Lower lobe of right lung (tissue), 2 donors: ENCODE measurements at places on chromosomes 4 and X.

DNA sequence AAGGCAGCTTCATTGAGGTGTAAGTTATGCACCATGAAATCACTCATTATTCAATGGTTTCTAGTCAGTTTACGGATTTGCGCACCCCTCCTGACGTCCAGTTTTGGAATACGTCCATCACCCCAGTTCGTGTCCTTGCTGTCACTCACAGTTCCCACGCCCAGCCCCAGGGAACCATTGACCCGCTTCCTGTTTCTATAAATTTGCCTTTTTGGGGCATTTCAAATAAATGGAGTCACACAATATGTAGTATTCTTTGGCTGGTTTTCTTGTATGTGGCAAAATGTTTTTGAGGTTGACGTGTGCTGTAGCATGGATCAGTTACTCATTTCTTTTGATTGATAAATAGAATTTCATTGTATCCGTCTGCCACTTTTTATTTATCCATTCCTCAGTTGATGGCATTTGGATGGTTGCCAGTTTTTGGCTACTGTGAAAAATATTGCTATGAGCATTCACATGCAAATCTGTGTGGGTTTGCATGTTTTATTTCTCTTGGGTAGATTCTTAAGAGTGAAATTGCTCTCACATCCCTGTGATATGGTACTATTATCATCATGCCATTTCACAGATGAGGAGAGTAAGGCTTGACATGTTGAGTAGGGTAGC lies 18.4 kb upstream of the SORCS2 start:
- no peak for DNase-seq

DNA sequence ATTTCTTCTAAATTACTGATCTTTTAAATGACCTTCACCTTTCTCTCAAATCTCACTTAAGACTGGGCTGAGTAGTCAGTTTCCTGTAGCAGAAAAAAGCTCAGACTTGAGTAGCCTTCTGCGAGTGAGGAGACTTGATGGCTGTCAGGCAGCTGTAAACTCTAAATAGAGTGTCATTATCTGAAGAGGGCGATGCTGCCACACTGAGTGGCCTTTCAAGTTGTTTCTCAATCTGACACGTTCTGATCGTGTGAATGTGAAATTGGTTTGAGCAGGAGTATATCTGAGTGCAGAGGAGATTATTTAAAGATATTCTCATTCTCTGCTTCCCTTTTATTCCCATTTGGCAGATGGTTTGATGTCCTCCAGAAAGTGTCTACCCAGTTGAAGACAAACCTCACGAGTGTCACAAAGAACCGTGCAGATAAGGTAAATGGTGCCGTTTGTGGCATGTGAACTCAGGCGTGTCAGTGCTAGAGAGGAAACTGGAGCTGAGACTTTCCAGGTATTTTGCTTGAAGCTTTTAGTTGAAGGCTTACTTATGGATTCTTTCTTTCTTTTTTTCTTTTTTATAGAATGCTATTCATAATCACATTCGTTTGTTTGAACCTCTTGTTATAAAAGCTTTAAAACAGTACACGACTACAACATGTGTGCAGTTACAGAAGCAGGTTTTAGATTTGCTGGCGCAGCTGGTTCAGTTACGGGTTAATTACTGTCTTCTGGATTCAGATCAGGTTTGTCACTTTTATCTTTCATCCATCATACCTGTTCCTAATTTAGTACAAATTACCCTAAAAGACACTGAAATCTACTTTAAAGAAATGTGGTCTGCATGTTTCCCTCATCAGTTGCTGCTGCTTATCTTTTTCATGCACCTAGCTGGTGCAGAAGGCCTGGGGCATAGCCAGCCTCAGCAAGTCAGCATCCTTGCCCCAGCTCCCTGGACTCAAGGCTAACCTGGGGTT lies 74.3 kb upstream of the MSANTD1 start:
- DNase-seq = no peak

DNA sequence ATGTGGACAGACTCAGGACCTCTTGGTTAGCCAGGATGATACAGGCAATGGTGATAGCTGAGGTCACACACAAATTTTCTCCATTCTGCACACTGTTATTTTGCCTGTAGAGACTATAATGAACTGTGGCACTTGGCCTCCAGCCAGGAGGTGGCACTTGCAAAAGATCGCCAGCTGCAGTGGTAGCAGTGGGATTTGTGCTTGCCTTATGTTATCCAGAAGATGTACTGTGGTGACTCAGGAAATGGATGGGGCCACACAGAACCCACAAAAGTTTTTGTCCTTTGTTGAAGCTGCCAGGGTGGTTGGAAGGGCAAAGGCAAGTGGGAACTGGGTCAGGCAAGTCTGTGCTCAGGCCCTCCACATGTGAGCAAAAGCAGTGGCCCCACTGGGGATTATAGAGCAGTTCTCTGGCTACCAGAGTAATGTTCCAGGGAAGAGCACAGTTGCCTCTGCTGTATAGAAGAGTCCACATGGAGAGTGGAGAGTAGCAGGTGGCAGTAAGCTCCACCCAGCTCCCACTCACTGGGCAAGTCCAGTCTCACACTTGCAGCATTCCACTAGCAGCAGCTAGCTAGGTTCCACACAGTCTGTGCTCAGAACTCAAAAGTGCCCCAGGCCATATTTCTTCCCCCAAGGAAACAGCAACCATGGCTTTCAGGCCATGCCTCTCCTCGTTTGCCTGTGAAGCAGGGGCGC lies 5.9 kb upstream of the C4orf17 start:
- DNase-seq = no peak

- DNase-seq = no peak
Measured at GRCh38 chr4:5448221-5448620, 260.1 kb downstream of the EVC2 start.

GRCh38 chrX:85907316-85907715 lies 140.0 kb downstream of the CHM start:
- no peak for DNase-seq

GRCh38 chr4:164488114-164488513 lies 265.8 kb upstream of the SMIM31 start:
- no peak for DNase-seq

DNA sequence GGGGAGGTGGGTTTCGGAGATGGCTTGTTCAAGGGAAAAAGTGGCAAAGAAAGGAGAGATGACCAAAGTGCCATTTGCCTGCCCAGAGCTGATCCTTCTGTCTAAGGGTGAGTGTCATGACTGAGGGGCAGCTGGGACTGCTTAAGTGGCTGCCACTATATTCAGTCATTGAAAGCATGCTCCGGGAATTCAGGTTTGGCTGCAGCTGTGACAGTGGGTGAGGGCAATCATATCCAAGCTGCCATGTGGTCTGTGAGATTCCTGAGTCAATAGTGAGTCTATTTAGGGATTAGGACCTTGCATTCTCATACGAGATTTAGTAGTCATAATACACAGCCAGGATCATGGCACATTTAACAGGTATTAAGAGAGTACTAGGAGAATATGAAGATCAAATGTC lies 138.8 kb upstream of the BANK1 start:
- DNase-seq = no peak

DNA sequence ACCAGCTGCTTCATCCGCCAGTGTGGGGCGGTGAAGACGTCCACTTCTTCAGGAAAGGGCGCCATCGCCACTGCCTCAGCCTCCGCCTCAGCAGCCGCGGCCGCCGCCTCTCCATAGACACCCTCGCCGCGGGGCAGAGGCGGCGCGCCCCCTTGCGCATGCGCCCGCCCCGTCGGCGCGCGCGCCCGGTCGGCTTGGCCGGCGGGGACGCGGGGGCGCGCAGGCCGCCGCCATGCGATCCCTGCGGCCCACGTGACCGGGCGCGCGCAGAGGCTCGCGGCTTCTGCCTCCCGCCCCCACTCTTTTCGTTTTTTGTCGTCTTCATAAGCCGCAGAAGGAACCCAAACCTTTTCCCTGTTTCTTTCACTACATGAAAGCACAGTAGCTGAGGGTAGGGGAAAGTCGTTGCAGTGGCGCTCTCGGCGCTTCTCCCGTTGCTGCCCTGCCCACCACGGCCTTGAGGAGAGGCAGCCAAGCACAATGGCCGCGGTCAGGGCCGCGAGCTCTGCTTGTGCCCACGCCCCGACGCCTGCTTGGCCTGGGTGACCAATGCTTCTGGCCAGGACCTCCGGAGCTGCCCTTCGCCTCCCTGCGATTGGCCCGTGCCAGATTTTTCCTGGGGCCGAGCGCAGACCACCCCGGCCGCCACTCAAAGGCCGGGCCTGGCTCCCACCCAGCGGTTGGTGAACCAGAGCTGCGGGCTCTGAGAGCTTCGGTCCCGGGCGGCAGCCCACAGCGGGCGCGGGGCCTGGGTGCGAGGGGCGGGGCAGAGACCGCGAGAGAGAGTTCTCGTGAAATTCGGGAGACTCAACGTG lies at the start of gene FBXL5:
FBXL5 (minus strand) TSS at position 135 of the 815 bp plus-strand sequence; CDS start at position 65, 70 bp downstream.
- DNase-seq = peak; percentile 86

- no peak for DNase-seq
Measured at GRCh38 chr4:128862608-128863311, 53.3 kb downstream of the JADE1 start.

GRCh38 chr4:111871802-111872201 lies 273.5 kb upstream of the FAM241A start:
- no peak for DNase-seq

- DNase-seq = no peak
Measured at GRCh38 chr4:160044693-160045092, 941.8 kb downstream of the RAPGEF2 start.

DNA sequence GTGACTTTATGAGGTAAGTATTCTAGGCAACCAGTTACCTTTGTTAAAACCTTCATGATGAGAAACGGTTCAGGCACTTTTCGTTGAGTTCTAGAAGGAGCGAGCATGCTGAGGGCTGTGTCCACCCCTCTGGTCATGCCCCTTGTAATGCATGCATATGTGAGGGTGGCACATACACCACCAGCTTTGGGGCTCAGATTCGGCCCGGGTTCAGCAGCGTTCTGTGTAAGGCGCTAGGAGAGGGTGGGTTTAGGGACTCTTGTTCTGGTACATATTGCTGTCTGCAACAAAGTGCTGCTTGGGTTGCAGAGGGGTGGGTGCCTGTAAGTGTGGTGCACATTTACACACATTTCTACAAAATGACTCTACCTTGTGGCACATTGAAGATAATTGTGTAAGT lies 54.5 kb downstream of the NOP14 start:
- no peak for DNase-seq

- DNase-seq = no peak
Measured at GRCh38 chr4:98728433-98728832, 70.0 kb upstream of the TSPAN5 start.

DNA sequence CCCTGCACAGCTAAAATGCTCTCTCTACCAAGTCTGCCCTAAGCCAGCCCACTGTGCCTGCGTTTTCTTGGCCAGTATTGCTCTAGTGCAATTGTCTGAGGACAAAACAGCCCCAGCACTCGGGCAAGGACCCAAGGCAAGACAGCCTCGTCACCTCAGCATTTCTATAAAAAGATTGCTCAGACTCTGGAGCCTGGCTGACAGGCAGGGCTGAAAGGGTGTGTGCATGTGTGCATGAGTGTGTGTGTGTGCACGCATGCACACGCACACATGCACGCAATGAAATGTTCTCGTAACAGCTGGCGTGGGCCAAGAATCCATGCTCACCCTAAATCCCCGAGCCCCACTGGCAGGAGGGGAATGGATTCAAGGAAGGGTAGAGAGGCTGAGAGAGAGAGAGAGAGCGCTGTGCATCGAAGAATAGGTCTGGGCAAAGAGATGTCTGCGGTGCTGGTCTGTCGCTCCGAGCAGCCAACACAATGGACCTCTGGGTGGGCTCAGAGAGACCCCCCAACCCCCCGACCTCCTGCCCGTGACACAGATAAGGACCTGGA lies 579.2 kb downstream of the BCOR start:
- DNase-seq = no peak

DNA sequence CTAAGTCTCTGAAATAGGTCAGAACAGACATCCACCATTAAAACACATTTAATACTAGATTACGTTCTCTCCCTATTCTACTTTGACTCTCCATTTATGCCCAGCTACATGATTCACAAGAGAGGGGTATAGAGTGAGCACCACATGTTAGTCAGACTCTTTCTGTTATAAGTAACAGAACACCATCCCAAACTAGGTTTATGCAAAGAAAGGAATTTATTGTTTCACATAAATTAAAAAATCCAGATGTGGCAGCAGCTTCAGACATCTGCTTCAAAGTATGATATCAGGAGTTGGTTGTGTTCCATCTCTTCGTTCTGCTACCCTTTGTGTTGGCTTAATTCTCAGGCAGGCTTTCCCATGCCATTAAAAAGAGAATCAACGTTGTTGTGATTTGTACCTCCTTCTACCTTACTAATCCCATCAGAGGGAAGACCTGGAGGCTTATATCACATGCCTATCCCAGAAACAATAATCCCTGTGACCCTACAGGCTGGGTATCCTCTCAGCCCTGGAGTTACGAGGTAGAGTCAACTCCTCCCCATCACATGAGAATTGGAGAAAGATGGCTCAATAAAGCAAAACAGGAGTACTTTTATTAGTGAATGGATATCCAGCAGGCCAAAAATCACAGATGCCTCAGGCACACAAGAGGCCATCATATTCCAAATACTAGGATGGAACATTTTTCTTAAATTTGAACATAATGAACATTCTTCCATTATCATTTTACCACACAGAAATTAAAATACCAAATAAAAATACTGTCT lies 163.2 kb downstream of the SLC7A11 start:
- no peak for DNase-seq

GRCh38 chr4:154634058-154634457 lies 21.6 kb upstream of the FGG start:
- DNase-seq = no peak

- no peak for DNase-seq
Measured at GRCh38 chrX:54007682-54008081, 36.6 kb downstream of the PHF8 start.

GRCh38 chrX:1223242-1223600 lies 10.8 kb upstream of the CRLF2 start:
- no peak for DNase-seq

GRCh38 chrX:25158635-25159034 lies 142.9 kb upstream of the ARX start:
- DNase-seq = no peak

DNA sequence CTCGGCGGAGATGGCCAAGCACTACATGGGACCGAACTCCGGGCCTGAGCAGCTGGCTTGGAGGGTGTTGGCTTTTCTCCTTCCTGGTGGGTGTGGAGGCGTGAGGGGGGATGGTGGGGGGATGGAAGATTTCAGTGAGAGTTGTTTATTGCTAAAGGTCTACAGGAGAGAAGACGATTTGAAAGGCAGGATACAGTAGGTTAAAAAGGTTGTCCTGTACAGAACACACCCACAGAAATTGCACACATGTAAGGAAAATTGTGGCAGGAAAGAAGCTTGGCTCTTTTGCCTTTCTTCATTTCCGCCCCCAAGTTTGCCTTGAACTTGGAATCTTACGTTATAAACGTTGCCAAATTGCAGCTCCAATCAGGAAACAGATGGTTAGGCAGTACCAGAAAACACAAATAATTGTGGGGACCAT lies 74.1 kb upstream of the STOX2 start:
- no peak for DNase-seq

DNA sequence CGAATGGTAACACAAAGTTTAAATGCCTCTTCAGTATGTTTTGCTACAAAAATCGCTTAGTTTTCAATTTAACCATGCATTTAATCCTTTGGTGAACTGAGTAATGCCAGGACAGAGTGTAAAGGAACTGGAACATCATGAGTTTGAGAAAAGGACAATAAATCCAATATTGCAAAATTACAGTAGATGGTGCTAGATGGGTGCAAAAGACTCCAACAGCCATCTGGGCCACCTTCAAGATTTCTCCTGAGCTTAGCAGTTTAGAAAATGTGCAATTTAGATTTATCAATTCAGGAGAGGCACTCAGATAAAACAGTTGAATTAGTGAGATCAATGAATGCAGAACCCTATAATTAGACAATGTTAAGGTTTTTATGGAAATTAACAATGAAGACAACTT lies 33.2 kb upstream of the MID1IP1 start:
- DNase-seq = no peak
